ENCODE measurements at places on chromosomes 6 and 20.

DNA sequence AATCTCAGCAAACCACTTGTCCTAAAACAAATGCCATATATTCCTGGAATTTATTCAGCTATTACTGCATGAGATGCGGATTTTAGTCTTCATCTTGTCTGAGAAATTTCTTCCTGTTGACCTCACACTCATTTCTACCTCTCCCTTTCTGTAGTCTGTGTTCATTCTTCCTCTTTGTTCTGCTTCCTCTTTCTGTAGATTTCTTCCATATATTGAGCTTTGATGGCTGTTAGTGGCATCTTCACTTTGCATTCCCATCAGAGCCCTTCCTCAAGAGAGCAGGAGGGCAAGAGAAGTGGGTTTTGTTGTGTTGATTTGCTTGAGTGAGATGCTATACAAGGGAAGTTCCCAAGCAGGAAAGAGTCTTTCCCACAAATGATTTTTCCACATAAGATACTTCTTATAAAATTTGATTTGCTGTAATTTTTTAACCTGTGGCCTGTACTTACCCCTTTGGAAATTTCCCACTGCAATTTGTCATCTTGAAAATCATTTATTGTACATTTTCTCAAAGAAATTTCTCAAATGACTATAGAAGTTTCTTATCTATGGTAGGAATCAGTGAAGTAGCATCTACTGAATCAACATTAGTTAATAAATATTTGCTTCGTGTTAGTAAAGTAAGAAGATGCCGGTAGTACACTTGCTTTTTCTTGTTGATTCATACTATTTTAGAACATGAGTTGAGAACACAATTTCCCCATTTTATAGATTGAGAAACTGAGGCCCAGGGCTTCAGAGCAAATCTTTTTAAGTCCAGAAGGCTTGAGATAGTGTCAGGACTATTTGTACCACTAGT is 43.8 kb downstream of the MAP3K4 start:
- DNase-seq = no peak

DNA sequence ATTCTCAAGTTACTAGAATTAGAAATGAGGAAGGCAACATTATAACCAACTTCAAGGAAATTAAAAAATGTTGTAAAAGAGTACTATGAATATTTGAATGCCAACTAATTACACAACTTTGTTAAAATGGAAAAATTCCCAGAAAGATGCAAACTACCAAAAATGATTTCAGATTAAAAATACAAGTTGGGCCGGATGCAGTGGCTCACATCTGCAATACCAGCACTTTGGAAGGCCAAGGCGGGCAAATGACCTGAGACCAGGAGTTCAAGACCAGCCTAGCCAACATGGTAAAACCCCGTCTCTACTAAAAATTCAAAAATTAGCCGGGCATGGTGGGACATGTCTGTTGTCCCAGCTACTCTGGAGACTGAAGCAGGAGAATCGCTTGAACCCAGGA is 874.2 kb upstream of the GJE1 start:
- DNase-seq = no peak

- DNase-seq = no peak
Observed at GRCh38 chr6:1554476-1555310, 55.0 kb upstream of the FOXC1 start.

DNA sequence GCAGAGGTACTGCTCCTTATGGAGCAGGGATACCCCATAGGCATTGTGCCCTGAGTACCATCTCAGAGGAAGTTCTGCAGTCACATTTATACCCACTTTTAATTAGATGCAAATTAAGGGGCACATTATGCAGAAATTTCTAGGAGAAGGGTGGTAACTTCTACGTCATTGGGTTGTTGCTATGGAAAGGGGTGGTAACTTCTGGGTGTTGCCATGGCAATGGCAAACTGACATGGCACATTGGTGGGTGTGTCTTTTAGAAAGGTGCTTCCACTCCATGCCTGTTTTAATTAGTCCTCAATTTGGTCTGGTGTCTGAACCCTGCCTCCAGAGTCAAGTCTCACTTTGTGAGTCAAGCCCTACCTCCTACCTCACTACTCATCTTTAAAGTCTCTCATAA is 42.0 kb downstream of the RSPO3 start:
- DNase-seq = no peak

- no peak for DNase-seq
Observed at GRCh38 chr6:168713839-168714238, 272.9 kb downstream of the SMOC2 start.

DNA sequence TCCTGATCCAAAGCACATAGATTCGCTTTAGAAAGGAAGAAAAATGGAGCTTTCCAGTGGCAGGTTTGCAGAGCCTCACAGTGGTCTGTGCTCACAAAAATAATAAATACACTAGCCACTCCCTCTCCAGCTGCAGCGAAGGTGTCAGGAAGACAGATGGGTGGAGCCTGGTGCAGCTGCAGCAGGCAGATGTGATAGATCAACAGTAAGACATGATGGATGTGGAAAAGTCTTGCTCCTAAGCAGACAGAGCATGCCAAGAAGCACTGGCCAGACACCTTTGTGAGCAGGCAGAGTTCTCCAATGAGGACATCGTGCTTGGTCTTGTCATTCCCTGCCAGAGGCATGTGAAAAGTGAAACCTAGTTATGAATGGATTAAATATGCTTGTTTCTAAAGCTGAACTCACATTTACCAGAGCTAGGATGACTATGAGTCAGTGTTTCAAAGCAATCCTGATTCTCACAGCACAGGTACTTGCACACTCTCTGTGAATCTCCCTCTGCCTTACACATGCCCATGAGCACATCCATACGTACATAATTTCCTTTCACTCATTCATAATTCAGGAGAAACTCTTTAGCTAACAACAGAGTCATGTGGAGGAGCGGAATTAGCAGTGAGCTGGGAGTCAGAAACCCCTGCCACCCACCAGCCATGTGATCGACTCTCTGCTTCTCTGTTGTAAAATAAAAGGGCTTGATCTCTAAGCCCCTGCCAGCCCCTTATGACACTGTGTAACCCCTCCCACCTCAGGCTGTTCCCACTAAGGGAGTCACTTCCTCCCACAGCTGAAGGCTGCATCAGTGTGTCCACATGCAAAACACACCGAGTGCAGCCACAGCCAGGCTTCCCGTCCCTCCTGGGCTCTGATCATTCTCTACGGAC is 111.2 kb downstream of the SCML4 start:
- no peak for DNase-seq

GRCh38 chr20:54228841-54229240 is 21.0 kb downstream of the PFDN4 start:
- DNase-seq = no peak

GRCh38 chr6:12335717-12336116 is 45.6 kb downstream of the EDN1 start:
- no peak for DNase-seq

DNA sequence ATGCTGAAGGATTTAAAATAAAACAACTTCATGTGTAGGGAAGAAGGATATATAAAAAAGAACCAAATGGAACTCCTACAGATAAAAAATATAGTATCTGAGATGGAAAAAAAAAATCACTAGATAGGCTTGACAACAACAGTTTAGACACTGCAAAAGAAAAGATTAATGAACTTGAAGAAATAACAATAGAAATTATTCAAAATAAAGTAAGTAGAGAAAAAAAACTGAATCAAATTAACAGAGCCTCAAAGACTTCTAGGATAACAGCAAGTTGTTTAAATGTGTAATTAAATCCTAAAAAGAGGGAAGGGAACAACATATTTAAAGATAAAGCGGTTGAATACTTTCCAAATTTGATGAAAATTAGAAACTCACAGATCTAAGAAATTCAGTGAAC is 316.3 kb upstream of the ECI2 start:
- DNase-seq = no peak

GRCh38 chr6:46090115-46091079 is 39.4 kb upstream of the ENPP4 start:
- DNase-seq = no peak

DNA sequence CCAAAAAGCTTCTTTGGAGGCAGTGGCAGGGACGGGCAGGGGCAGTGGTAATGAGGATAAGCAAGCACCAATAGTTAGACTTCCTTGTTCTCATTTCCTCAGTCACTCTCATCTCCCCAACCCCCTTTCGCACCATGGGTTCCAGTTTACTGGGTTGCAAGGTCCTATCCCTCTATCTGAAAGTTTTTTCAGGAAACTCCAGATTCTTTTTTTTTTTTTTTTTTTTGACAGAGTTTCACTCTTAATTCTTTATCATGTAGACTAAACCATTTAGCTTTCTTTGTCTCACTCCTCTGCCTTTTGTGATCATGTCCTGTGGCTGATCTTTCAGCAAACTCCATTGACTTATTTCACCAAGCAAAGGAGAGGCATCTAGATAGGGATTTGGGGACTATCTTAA is 51.4 kb upstream of the GMDS start:
- no peak for DNase-seq

GRCh38 chr6:117684749-117685148 is 9.5 kb downstream of the NUS1 start:
- DNase-seq = no peak

DNA sequence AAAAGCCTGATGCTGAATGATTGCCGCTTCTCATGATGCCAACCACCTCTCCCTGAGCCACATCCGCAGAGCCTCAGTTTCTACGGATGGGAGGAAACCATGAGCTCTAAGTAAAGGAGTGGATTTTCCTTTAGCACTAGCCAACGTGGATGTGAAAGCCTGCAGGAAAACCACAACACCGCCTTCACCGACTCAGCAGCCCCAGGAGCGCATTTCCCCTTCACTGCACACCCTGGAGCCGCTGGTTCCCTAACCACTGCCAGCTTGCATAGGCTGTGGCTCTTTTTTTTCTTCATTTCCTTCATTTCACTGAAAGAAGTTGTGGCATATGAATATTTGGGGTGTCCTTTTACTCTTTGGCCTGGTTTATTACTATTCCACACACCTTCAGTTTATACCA is 50.5 kb upstream of the SSTR4 start:
- no peak for DNase-seq

DNA sequence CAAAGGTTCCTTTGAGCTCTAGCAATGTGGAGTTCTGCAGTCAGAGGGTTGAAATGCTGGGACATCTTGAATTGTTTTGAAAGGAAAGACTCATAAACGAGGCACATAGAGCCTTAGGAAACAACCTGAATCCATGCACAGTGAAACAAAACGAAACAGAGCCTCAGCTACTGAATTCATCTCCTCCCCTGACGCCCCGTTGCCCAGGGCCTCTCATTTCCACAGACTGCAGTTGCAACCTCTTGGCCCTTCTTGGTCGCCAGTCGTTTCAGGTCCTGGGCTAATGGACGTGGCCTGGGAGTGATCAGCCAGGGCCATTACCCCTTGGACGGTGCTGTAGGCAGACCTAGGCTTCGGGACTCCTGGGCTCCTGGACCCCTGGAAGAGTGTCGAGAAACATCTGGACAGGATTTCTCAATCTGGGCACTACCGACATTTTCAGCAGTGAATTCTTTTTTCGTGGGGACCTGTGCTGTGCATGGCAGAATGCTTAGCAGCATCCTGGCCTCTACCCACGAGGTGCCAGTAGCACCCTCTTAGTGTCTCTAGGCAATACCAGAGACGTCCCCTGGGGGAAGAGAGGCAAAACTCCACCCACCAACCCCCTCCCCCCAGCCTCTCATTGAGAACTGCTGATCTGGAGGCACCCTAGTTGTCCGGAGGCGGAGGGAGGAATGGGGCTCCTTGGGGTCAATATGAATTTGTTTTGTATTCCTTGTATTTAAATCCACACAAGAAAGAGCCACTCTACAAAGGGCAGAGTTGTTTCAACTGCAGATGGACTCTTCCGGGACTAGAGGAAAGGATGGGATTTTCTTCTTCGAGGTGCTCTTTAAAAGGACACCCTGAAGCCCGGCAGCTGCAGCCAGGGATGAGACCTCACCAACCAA is 50.2 kb downstream of the TMEM242 start:
- no peak for DNase-seq

DNA sequence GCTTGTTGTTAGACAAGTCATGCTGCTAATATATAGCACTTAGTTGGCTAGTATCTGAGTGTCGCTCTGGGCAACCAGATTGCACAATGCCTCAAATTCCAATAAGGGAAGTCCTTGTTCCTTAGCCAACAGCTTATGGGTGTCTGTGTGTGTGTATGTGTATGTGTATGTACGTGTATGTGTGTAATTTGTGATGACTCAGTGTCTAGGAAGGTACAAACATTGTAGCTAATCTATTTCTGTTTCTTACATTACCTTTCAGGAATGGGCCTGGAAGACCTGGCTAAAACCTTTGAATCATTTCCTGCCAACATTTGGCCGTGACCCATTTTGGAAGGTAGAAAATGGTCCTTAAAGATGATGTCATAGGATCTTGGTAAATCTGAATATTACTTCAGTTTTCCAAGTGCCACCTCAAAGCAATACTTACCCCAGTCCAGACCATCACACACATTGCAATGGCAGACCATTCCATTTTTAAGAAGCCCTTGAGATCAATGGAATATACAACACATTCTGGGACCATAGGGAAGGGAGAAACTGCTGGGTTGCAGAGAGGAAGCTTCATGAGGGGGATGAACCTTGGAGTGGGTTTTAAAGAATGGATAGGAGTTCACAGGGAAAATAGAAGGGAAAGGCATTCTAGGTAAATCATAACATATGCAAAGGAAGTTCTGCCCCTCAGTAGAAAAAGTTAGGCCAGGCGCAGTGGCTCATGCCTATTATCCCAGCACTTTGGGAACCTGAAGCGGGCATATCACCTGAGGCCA is 25.1 kb downstream of the NEDD9 start:
- no peak for DNase-seq

DNA sequence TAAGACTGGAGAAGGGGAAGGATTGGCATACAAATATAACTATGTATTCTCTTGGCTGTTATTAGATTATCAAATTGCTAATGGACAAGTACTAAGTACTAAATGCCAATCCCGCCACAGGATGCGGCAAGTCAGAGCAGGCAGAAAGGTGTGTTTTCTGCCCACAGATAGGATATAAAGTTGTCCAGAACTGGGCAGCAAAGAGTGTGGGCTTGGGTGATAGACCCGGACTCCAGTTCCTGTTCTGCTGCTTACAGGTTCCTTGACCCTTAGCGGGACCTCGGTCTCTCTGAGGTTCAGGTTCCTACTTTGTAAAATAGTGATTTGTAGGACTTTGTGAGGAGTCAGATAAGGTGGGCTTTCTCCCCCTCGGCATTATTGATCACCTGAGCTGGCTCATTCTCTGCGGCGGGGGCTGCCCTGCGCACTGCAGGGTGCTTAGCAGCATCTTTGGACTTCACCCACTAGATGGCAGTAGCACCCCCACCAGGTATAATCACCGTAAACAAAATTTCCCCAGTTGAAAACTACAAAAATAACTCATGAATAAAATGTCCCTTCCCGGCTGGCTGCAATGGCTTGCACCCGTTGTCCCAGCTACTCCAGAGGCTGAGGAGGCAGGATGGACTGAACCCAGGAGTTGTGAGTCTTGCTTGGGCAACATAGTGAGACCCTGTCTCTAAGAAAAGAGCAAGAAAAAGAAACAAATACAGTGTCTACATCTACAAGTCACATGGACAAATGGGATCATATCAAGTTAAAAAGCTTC is 193.1 kb downstream of the DOK5 start:
- DNase-seq = no peak

GRCh38 chr6:70811788-70812187 is 144.1 kb downstream of the SMAP1 start:
- no peak for DNase-seq

GRCh38 chr20:347640-348484 is 951 bp downstream of the NRSN2 start:
- peak; percentile 93 for DNase-seq

- DNase-seq = no peak
Observed at GRCh38 chr20:725491-725890, 42.8 kb downstream of the SLC52A3 start.

- DNase-seq = no peak
Observed at GRCh38 chr6:41779336-41779735, 364 bp downstream of the FRS3 start.

- DNase-seq = no peak
Observed at GRCh38 chr20:34045930-34046725, 52.4 kb downstream of the RALY start.

All from NCI-H187 (cell line).